Activated CD8-positive, alpha-beta T cell treated with anti-CD3 and anti-CD28 coated beads, Interleukin-2, amount 10 ng/mL, durations not matched to agents 7 days and 5 days (primary cell): ENCODE measurements at places on chromosomes 7 and 10.

DNA sequence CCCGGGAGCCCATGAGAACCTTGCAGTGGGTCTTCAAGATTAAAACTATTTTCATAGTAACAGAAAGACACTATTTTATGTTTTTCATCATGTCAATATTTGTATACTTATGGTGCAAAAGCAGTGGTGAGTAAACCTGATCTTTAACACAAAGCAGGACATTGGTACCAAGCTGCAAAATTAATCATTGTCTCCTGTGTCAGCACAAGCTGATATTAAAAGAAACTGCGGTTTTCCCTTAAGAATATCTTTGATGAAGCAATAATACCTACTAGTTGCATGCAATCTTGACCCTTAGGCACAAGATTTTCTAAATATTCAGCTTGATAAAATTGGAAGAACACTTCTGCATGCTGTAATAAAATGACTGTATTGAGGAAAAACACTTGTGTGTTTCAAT, 121.7 kb downstream of the MDFIC start:
- no peak for DNase-seq

GRCh38 chr7:96521068-96521894, 188.4 kb downstream of the SEM1 start:
- no peak for DNase-seq

GRCh38 chr7:30764030-30764975, 6.9 kb upstream of the MINDY4 start:
- DNase-seq = no peak

DNA sequence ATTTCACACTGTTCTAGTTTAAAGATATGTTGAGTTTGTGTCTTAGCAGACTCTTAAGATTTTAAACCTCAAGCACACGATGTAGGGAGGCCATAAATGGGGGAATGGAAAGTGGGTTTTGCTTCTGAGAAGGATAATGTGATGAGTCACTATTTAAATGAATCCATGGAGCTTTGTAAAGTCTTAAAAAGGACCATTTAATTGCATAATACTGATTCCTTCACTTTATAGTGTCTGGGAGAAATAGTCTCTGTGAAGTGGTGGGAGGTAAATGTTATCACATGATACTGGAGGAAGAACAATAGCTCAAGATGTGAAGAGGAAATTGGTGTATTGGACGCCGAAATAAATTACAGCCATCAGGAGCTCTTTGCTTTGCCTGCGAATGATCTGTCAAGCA, 84.0 kb upstream of the MYO3A start:
- DNase-seq = no peak

DNA sequence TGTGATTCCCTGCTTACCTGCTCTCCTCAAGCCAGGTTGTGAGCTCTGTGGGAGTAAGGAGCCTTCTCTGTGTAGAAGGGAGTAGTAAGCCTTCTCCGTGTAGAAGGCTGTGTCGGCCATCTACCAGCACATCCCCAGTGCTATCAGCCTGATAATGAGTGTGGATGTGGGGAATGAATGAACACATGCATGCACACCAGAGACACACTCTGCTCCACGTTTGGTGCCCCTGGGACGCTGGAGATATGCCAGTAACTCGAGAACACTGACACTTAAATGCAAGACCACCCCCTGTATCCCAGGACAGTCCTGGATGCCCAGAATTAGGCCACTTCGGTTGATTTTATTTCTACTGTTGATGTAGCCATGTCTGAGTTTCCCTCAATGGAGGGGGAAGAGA, 21.1 kb upstream of the GPR26 start:
- DNase-seq = no peak

- peak; percentile 60 for DNase-seq
These were observed at the start of gene GJC3 for GRCh38 chr7:99928994-99929729. Gene GJC3 (minus strand): TSS chr7:99929620. CDS start chr7:99929620, 0 bp downstream.

- DNase-seq = no peak
These were observed 83.6 kb downstream of the NRCAM start for GRCh38 chr7:108372618-108373017.

- no peak for DNase-seq
These were observed 29.4 kb upstream of the ANLN start for GRCh38 chr7:36360244-36360643.

- no peak for DNase-seq
These were observed 129.4 kb downstream of the RGS10 start for GRCh38 chr10:119413093-119413453.

DNA sequence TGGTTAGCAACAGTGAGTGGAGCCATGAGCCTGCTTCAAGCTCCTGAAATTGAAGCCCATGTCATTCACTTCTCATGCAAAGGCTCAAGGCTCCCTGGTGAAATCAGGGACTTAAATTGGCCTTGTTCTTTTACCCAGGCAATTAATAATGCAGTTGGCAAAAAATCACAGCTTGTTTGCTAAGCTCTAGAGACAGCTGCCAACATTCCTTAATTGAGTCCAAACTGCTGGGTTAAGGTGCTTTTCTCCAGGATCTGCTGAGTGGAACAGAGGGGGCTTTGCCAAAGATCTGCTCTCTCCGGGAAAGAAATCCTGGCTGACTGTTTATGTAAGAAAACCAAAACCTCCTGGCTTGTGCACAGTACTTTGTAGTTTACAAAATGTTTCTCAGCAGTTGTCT, 257.6 kb upstream of the GHITM start:
- no peak for DNase-seq

- DNase-seq = no peak
These were observed 1.3 kb downstream of the NRCAM start for GRCh38 chr7:108454674-108455550.
